Activated T-cell treated with anti-CD3 and anti-CD28 coated beads, Interleukin-2, amount 50 U/mL, for 1 hour (primary cell): ENCODE measurements at places on chromosomes 11 and 22.

- DNase-seq: no peak
Measured at GRCh38 chr11:34959770-34960169, 43.4 kb downstream of the PDHX start.

- DNase-seq: peak; percentile 71
Measured at GRCh38 chr22:37804881-37805809, 2.6 kb upstream of the GCAT start.

- no peak for DNase-seq
Measured at GRCh38 chr22:36818010-36818642, 1.3 kb upstream of the PVALB start.

DNA sequence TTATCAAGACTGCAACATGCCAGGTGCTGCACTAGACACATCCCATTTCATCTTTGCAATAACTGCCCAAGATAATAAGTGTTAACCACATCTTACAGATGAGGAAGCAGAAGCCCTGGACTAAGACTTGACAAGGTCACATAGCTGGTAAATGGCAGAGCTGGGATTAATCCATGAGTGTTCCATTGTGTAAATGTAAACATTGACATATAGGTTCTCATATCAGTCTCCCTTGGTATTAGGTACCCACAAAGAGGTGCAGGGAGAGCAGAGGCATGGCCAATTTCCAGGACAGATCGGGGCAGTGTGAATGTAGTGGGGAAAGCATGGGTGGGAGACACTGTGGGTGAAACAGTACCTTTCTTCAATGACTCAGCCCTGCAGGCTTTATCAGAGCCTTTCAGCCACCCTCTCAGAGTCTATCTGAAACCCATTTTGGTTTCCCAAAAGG is 17.9 kb downstream of the MICAL2 start:
- no peak for DNase-seq

GRCh38 chr22:21598302-21598701 is 30.8 kb downstream of the UBE2L3 start:
- DNase-seq: no peak

DNA sequence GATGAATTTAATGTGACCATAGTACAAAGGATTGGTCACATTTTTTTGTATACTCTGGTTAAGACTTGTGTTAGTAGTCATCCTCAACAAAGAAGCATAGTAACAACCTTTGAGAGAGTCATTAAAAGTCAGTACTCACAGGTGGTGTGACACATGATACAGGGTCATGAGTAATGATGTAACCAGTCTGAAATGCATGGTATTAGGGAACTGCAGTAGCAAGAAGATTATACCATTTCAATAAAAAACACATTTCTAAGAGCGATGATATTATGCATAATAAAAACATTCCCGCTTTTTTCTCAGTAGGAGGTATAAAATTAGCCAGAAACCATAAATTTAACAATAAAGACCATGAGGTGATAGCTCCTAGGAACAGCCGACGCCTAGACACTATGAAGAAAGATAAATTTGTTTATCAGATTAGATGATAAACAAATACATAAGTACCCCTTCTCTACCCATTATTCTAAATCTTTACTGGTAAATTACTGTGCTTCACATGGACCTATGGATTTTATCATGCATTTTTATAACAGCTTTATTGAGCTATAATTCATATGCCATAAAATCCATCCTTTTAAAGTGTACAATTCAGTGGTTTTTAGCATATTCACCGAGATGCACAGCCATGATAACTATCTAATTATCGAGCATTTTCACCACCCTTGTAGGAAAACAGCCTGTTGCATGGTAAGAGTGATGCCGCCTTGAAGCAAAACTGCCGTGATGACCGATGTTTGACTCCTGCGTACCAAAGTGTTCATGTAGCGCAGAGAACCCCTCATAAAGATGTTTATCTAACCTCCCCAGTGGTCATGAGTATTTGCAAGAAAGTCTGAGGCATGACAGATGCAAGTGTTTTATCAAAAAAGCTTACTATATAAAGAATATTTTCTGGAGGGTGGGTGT is 41.8 kb downstream of the TMPRSS5 start:
- no peak for DNase-seq

DNA sequence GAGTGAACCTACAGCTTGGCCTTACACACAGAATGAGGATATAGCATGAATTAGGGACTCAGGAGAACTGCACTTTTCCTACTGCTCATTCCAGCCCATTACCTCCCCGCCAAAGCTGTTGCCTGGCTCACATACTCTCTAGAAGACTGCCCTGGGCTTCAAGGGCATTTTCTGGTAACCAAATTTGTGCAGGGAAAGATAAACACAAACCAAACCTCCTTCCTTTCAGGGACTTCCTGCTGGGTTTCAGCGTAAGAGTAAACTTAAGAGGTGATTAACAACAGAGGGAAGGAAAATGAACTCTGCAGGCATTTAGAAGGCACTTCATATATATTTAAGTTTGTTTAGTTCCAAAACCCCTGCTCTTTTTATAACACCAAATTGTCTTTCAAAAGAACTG is 194.9 kb downstream of the SWAP70 start:
- DNase-seq: no peak

- no peak for DNase-seq
Measured at GRCh38 chr11:76640501-76640900, 30.0 kb downstream of the LRRC32 start.

DNA sequence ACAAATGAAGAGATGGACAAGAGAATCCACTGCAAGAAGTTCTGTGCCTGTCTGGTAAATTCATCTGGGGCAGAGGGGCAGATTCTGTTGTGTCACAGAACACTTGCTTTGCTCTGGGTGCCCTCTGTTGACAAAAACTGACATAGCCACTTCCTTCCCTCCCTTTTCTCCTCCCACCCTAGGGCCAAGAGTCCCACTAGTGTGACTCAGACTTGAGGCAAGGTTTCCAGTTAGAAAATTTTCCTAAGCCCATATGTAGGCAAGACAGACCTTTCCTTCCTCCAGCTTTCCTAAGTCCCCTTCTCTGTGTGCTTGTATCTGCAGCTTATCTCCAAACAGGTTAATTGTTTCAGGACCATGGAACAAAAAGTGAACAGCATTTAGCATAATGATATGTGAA is 106.8 kb downstream of the RBFOX2 start:
- DNase-seq: no peak

DNA sequence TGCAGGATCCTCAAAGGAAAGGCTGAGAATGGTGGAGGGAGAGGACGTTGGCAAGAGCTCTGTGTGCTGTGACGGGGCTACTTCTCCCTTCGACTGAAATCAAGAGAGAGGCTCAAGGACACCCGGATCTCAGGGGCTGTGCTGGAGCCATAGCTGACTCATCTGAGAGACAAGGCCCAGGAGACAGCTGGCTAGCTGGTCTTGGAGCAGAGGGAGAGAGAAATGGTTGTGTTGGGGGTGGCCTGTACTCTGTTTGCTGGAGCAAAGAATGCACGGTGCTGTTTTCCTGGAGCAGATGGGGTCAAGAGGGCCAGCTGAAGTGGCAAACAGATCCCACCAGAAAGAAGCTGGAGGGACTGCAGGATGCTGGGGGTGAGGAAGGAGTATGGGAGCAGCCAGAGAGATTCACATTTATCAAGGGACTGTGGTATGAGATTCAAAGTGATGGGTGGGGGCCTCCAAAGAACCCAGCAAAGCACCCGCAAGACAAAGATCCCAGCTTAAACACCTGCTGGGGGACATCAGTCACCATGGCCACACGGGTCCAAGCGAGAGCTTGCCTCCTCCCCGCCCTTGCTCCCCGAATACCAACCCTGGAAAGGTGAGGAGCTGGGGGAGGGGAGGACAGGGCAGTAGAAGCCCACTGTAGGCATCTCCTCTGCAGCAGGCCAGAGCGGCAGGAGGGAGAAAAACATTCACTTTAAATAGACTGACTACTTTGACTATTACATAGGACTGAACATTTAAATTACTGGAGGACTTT is 40.8 kb downstream of the MAP6 start:
- DNase-seq: no peak

- no peak for DNase-seq
Measured at GRCh38 chr11:16361108-16361865, 4.9 kb upstream of the SOX6 start.

DNA sequence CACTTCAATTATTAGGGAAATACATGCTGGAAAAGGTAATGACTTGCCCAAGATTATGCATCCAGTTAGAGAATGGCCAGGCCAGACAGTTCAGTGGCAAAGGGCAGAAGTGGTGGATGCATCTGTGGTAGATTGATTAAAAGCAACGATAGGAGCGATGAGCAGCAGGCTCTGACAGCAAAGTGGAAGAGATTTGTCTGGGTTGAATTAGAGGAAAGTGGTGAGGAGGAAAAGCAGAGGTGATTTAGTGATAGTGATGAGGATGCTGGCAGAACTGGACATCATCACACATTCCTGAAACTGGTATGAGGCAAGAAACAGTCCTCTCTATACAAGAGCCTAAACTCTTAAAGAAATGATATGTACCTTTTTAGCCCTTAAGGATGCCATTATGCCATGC is 12.5 kb downstream of the HSD17B12 start:
- no peak for DNase-seq

- DNase-seq: no peak
Measured at GRCh38 chr11:128496692-128497060, 90.7 kb downstream of the ETS1 start.

- no peak for DNase-seq
Measured at GRCh38 chr11:134513585-134514120, 101.6 kb upstream of the B3GAT1 start.

- DNase-seq: no peak
Measured at GRCh38 chr11:120343429-120343828, 7.2 kb downstream of the ARHGEF12 start.

- no peak for DNase-seq
Measured at GRCh38 chr22:36398601-36399471, 11.1 kb upstream of the MYH9 start.

DNA sequence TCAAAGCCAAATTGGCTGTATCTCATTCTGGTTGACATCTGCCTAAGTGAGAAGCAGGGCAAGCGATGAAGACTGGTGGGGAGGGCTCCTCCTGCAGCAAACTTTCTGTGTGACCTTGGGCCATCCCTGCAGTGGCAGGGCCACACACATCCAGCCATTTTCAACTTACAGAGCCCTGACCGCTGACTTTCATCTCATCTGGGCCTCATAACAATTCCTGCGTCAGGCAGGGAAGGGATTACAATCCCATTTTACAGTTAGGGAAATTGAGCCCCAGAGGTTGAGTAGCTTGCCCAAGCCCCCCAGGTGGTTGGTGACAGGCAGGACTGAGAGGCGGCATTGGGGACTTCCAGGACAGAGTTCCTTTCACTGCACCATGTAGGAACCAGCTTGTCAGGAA is 21.9 kb downstream of the TPBGL start:
- DNase-seq: no peak

- no peak for DNase-seq
Measured at GRCh38 chr22:19772673-19773469, 12.3 kb downstream of the TBX1 start.

DNA sequence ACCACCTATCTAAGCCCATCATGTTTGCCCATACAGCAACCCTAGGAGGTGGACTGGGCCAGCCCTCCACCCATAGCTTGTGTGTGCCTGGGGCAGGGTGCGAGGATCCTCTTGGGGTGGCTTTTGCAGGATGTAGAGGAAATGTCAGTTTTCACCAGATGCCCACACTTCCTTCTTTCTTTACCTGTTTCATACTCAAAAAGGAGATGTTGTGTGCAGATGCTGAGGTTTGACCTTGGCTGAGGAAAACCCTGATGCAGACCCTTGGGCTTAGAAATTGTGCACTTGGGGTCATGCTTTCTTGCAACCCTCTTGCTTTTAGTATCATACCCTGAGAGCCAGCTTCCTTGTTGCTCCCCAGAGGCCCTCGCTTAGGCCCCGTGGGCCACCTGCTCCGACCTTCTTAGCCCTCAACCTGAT is 2.2 kb downstream of the HTR3A start:
- DNase-seq: no peak

- no peak for DNase-seq
Measured at GRCh38 chr11:120925944-120926343, 98.0 kb upstream of the TBCEL start.

DNA sequence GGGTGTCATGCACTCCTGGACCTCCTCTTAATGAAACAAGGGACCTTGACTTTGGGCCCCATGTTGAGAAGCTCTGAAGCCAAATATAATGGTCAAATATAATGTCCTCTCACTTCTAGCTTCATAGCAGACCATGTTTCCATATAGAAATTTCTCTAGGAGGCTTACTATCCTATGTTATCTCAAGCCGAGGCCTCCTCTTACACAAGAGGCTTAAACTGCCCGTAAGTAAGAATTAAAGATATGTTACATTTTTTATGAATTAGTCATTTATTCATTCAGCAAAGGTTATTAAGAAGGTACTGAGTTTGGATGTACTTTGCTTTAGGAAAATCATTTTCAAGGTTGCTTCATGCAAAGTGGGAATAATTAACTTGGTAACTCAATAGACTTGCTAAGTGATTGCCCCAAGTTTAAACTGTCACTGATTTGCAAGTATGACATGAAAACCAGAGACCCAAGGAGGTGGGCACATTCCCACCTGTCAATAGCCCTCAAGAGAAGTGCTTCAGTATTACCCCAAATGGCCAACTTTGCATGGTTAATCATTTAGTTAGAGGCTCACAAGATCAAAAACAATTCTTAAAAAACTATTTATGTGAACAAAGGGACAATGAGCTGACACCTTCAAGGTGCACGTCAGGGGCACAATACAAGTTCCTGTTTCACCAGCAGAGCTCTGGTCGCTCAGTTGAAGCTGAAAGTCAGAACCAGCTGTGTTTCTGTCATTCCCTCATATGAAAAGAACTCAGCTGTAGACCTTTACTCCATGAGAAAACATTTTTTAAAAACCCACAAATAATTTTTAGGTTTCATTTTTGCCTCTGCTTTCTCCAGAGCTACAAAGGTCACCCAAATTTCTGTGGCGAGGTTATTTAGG is 20.9 kb downstream of the BDNF start:
- no peak for DNase-seq

DNA sequence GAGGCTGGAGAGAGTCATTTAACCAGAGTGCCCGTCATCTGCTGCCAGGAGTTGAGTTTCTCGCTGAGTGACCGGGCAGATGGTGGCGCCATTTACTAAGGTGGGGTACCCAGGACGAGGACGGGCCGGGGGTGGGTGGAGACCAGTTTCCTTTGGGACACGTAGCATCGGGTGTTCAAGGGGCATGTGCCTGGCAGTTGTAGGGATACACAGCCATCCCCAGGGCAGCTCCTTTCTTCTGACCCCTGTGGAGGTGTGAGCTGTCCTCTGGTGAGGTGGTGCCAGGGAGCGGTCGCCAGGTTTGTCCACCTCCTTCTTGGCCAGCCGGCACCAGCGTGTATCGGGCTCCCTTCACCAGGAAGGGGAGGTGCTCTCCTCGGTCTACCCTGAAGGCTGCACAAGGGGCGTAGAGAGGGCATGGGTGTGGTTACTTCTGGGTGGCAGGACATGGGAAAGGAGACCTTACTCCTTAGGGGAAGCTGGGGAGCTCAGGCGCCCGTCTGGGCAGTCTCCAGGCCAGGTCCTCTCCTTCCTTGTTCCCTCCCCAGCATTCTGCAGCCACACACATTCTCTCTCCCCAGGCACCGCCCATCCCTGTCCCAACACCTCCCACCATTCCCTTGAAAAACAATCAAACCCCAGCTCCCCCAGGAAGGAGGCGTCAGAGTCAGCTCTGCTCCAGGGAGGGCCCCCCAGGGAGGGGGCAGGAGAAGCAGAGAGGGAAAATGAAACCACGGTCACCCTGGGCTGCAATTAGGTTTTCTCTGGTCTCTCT is 10.3 kb upstream of the MB start:
- DNase-seq: peak; percentile 58
